GM19239 (cell line): ENCODE measurements at places on chromosomes 16 and 17.

DNA sequence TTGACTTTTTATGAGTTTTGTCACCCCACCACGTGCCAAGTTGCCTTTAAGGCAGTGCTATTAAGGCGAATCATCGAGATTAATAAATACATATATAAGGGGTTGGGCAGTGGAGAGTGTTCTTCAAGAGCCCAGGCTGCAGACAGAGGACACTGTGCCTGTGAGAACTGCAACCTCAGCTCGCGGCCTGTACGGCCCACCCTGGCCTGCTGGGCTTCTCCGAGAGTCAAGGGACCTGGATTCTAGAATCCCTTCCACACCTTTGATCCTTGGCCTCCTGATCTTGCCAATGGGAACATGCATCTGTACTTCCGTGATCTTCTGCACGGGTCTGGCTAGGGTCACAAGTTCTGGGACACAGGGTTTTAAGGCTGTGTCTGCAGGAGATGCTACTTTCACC is 54.5 kb downstream of the IRX5 start:
- no peak for DNase-seq

DNA sequence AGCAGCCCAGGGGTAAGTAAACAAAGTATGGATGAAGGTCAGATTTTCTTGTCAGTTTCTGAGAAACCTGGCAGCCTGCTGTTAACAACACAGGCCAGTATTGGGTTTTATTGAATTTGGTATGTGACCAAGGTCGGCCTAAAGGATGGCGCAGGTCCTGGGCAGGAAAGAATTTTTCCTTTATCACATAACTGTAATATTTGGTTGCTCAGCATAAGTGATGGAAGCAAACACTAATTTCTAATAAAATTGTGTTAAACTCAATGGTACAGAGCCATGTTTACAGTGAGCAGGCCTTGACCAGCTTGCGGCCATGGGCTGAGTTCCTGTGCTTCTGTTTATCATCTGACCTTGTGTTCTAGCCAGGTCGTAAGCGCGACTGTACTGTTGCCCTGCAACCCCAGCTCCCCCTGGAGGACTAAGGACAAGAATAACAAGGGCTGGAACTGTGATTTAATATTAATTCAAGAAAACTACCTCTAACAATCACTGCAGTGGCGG is 10.5 kb downstream of the POLDIP2 start:
- DNase-seq = no peak

DNA sequence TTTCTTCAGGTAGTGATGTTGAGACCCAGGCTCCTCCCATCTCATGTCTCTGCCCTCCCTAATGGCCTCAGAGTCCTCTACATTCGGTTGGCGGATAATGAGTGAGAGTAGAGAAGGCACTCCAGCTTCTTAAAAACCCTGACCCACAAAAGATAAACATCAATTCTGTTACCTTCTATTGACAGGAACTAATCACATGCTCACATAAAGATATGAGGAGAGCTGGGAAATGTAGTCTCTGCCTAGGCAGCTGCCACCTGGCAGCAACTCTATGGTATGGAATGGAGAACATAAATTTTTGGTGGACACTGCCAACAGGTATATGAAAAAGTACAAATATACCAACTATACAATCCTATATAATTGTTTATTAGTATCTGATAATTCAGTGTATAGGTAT is 110.7 kb upstream of the HLF start:
- DNase-seq = no peak

- no peak for DNase-seq
These were observed 2.0 kb upstream of the C17orf99 start for GRCh38 chr17:78144147-78144719.

DNA sequence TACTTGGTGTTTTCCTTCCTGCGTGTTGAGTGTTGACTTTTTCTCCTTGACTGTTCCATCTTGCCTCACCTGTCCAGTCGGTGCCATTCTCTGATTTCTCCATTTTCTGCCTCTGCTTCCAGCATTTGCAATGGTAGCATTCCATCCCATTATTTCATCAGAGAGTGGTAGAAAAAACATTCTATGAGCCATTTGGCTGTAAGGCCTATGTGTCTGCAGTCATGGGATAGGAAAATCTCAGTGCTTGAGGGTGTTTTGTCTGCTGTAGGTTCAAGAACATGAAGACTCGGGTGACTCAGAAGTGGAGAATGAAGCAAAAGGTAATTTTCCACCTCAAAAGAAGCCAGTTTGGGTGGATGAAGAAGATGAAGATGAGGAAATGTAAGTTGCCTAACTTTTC is 2.7 kb downstream of the UTP18 start:
- DNase-seq = no peak

DNA sequence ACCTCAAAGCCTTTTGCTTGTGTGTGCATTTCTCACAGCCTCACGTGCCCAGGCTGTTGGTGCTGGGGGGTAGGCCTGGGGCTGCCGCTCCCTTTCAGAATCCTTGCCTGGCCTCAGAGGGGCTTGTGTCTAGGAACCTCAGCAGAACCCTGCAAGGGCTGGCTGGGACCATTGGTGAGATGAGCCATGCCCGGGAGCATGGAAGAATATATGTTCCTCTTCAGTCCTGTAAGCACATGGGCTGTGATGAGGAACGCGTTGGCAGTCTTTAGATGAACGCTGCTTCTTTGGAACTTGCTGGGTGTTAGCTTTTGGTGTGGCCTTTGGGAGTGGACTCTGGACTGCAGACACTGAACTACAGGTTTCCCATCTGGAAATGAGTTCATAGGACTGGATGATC is 32.0 kb upstream of the SLC5A10 start:
- no peak for DNase-seq

- DNase-seq = no peak
These were observed 917 bp downstream of the CTRL start for GRCh38 chr16:67930678-67931211.

DNA sequence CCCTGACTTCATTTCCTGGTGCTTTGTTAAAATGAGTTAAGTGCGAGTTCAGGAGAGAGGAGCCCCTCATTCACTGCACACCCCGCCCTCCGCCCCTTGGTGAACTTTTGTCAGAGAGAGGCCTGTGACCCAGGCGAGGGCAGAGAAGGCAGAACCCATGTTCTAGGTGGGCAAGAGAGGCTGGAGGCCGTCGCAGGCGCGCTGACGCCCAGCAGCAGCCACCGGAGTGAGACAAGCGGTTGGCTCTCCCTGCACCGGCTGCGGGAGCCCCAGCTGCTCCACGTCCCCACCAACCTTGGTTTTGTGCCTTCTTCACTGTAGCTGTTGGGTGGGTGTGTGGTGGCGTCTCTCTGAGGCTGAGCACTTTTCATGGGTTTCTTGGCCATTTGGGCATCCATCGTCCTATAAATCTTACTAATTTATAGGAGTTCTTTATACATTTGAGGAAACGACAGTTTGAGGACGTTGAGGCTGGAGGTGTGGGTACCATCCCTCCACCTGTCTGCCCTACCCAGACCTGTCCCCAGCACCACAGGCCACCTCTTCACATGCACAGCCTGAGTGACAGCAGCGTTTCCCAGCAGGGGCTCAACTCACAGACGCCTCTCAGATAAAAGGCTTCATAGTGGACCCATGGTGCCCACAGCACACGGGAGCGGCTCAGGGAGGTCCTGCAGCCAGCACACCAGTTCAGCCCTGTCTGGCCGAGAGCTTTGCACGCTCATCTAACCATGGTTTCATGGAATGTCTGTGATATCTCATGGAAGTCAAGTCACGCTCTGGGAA is 45.2 kb upstream of the CBFA2T3 start:
- no peak for DNase-seq

DNA sequence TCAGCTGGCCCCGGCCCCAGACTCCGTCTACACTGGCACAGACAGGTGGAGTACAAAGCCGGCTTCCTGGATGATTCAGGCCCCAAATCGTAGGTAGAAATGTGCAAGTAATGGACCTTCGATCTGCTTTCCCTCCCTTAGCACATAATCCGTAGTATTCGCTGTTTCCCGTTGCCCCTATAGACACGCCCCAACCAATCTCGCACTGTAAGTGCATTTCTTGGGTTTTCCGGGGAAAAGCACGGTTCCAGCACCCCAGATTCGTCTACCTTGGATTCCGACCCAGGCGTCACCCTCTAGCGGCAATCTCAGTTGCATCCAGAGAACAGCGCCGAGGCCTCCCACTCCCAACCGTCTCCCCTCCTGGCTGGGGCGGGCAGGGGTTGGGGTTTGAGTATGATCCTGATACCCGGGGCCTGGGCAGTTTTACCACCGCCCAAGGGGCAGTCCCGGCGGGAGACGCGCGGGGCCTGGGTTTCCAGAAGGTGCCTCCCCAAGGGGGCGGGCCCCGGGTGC is 12.1 kb upstream of the FOXF1 start:
- DNase-seq = no peak

- DNase-seq = no peak
These were observed 1.1 kb downstream of the TOX3 start for GRCh38 chr16:52545898-52546266.

- no peak for DNase-seq
These were observed 167.1 kb upstream of the KIF2B start for GRCh38 chr17:53655591-53655990.

DNA sequence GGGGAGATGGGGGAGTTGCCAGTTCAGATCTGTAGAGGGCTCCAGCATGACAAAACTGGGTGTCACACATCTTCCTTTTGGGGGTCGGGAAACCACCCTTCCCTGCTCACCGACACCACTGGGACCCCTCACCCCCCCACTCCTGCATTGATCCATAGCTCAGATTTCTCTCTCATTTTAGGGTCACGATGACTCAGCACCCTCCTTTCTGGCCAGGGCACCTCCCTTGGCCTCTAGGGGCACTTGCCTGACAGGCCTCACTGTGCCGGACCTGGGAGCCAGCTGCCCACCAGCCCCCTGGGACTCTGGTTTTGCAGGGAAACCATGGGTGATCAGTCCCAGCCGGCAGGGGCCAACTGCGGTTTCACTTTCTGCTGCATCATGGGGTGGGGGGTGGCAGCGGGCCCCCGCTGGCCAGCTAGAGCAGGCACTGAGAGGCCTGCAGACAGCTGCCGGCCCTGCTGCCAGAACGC is 239.4 kb downstream of the MRTFB start:
- peak; percentile 74 for DNase-seq

DNA sequence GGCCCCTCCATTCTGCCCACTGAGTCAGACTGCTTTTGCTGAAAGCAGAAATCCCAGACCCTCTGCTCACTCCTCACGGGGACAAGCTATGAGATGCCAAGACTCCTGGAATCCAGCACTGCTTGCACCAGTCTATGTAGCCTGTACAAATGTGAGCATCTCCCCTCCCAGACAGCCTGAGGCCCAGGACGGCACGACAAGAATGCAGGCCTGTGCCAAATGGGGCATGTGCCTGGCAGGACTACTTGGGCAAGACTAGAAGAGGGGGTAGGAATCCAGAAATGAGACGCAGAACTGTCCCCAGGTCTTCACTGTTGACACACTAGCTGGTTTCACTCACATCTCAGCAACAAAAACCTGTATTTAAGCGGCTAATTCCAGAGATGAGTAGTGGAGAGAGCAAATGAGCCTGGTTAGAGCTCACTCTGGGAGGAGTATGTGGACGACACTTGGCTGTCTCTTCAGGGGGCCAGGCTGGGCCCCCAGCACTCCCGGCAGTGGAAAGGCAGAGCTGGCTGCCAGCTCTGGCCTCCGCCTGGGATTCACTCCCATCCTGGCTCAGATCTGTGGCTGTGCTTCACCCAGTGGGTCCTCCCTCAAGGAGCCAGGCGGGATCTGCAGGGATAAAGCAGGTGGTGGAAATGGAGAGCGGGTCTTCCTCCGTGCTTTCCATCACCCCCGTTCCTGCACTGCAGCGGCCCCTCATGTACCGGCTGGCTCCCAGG is 2.9 kb upstream of the MYO1C start:
- no peak for DNase-seq

GRCh38 chr17:31321966-31322365 is 544 bp upstream of the EVI2A start:
- DNase-seq = no peak

DNA sequence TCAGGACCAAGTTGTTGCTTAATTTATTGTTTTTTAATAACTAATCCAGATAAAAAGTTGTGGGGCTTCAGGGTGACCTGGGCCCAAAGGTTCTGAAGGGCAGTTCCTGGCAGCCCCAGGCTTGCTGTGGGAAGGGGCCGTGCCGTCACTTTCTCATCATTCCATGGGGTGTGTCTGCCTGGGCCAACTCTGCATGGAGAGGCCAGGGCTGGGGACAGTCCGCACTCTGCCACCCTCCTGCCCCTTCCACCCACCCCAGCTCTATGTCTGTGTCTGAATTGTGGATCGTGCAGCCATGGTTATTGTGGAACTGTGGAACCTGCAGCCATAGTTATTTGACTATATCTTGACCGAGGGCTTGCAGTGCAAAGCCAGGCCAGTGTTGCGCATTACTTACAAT is 4.0 kb downstream of the LIMD2 start:
- no peak for DNase-seq

- DNase-seq = no peak
These were observed 148.0 kb upstream of the FOXF1 start for GRCh38 chr16:86362155-86362849.

DNA sequence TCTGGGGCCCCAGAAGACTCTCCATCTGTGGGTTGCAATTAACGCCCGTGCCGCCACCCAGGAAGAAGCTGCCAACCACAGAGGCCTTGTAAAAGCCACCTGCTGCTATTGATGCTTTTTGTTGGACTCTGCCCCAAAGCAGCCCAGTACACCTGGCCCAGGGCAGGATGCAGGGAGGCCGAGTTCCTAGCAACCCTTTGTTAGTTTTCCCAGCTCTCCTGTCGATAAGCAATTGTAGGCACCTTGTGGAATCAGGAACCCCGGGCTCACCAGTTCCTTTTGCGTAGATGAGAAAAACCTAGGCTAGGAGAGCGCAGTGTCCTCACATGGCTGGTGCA is 103.3 kb downstream of the ABCC6 start:
- DNase-seq = no peak

- peak; percentile 4 for DNase-seq
These were observed 95.2 kb upstream of the AXIN2 start for GRCh38 chr17:65656390-65657250.

- DNase-seq = no peak
These were observed 77.8 kb downstream of the VMP1 start for GRCh38 chr17:59785091-59785799.

DNA sequence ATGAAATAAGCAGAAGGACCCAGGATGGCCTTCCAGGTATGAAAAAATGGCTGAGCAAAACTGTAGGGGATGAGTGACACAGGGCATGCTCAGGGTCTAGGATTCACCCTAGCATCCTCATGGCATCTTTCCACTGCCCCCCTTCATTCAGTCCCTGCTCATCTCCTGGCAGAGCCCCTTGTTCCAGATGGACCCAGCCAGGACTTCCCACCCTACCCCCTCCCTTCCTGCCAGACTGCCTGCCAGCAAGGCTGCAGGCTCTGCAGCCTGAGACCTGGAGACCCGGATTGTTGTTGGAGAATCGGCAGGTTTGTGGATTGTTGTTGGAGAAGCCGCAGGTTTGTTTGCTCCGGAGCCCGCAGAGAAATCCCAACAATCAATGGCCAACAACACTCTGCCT is 6.6 kb downstream of the SEZ6 start:
- no peak for DNase-seq

- no peak for DNase-seq
These were observed 38.9 kb upstream of the CMIP start for GRCh38 chr16:81405702-81406113.

DNA sequence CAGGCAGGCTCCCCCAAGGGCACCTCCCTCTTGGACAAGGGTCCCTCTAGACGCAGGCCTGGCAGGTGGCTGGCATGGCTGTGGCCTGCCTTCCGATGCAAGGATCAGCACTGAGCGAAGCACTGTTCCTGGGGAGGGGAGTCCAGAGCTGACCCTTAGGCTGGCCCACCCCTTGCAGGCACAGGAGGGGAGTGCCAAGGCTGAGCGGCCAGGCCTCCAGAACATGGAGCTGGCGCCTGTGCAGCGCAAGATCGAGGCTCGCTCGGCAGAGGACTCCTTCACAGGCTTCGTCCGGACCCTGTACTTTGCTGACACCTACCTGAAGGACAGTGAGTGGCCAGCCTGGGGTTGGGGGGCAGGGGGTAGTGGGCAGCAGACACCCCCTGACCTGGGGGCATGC is 16.8 kb upstream of the MYO15B start:
- no peak for DNase-seq

- DNase-seq = no peak
These were observed 63.5 kb downstream of the MSI2 start for GRCh38 chr17:57319806-57320205.
